ENCODE measurements at places on chromosomes 7 and 10. TPM values are rescaled to one million over a fixed set of nuclear protein-coding genes. Genes with fewer than 3 reads are reported as not detected.

DNA sequence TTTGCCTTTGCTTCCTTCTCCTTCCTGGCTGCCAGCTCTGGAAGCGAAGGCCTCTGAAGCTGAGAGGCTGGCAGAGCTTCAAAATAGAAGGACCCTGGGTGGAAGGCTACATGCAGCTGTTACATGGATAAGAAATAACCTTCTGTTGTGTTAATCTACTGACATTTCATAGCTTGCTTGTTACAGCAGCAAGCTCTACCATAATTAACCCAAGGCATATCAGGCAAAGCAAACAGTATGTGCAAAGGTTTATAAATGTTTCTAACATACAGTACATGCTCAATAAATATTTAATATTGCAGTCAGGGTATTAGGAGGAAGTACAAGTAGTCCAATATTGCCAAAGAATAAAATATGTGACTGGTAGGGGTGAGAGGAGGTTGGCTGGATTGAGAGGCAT, 55.6 kb upstream of the MKLN1 start:
- no peak for DNase-seq

The FKBP6 gene
- total RNA-seq: not detected

DNA sequence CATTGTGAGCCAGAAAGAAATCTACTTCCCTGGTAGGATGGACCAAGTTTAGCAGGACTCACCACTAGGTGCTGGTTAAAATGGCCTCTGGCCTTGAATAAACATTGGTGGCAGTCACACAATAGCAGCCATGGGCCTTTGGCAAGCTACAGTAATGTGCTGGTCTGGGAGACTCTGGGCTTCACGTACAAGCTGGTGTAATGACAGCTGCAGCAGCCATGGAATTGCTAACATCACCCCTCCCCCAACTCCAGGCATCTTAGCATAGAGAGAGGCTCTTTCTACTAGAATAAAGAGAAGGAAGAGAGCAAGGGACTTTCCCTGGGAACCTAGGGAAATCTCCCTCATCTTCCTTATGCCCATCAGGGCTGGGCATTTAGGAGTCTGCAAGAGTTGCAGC, 205.1 kb upstream of the SEMA3A start:
- no peak for DNase-seq

The CDHR1 gene
- total RNA-seq: 3.3 TPM

DNA sequence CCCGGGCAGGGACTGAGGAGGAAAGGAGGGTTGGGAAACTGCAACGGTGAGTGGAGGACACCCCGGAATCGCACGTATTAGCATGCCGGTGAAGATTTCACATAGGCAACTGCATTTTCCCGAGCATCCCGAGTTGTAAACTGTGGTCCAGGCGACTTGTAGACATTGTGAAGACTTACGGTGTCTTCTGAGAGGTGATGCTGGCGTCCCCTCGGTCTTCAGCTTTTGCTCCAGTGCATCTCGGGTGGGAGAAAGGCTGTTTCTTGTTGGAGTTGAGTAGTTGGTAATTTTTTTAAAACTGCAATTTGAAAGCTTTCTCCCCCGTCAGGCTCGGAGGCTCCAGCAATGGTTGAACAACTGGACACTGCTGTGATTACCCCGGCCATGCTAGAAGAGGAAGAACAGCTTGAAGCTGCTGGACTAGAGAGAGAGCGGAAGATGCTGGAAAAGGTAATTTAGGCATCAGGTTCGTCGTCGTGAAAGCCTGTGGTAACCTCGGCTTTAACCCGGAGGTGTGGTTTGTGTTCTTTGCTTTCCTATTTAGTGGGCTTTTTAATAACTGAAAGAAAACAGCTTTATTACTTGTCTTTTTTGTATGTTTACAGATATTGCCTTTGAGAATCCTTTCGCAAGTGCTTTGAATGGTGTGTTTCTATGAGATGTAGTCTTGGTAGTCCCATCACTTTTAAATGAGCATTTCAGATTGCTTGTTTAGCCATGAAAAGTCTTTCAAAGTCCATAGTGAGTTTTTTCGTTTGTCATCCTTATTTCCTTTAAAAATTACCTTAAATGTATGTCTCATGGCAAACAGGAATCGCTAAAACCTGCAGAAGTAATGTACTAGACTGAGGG, 687 bp downstream of the HELLS start:
- no peak for DNase-seq

- no peak for DNase-seq
Observed at GRCh38 chr7:34198231-34198641, 292.9 kb downstream of the BMPER start.

The GNAT3 gene
- total RNA-seq: not detected

The APBB1IP gene
- 42.2 TPM for total RNA-seq

- DNase-seq: no peak
Observed at GRCh38 chr10:61529208-61529607, 76.0 kb upstream of the TMEM26 start.

GRCh38 chr10:102863660-102864059, 5.6 kb upstream of the AS3MT start:
- no peak for DNase-seq

DNA sequence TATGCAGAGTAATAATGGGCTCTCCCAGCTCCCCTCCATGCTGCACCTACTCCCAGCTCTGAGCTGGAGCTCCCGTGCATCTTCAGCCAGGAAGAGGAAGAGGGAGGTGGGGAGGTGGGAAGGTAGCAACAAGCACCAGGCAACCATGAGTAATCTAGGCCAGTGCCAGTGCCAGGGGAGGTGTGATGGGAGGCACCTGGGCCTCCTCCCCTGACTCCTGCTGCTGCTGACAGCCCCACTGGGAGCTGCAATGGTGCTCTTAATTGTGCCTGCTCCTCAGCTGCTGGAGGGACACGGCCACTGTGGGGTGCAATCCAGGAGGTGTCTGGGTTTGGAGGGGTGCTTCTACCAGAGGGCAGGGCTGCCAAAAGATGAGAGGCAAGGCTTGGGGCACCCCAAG, 243.0 kb downstream of the PLXNA4 start:
- no peak for DNase-seq

GRCh38 chr7:50962962-50963374, 180.3 kb upstream of the GRB10 start:
- DNase-seq: no peak

GRCh38 chr7:340200-340937, 50.4 kb downstream of the FOXL3 start:
- no peak for DNase-seq

DNA sequence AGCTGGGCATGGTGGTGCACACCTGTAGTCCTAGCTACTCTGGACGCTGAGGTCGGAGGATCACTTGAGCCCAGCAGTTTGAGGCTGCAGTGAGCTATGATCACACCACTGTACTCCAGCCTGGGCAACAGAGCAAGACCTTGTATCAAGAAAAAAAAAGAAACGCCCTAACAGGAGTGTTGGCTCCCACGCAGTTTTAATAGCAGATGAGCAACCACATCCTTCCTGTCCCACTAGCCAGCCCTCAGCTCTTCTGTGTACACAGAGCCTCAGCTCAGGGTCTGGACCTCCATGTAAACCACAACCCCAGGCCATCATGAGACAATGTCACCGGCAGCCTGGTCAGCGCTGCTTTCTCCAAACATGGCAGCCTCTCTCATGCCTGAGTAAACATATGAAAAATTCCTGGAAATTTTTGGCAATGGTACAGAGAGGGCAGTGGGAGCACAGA, 108.2 kb downstream of the PIP4K2A start:
- peak; percentile 80 for DNase-seq

The MSS51 gene
- total RNA-seq: 8.5 TPM

The DGKI gene
- total RNA-seq: 4.4 TPM

The SAMD9 gene
- 27.3 TPM for total RNA-seq

GRCh38 chr10:120641695-120642094, 184.7 kb downstream of the PLPP4 start:
- no peak for DNase-seq

DNA sequence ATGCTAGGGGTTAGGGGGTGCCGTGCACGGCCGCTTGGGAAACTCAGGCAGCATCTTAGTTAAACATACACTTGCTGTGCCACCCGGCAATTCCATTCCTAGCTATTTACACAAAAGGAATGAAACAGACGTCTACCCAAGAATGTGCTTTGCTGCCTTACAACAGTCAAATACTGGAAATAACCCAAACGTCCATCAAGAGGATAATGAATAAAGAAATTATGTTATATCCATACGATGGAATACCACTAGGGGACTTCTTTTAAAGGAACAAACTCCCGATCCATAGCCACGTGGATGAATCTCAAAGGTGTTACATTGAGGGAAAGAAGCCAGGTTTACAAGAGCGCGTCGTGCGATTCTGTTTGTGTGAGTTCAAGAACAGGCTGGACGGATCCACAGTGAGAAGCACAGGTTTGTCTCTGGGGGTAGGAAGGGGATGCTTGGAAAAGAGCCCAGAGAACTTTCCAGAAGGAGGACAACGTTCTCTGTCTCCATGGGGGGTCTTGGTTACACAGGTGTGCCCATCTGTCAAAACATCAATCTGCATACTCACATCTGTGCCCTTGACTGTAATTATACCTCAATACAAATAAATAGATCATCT, 41.8 kb downstream of the STK32C start:
- no peak for DNase-seq

DNA sequence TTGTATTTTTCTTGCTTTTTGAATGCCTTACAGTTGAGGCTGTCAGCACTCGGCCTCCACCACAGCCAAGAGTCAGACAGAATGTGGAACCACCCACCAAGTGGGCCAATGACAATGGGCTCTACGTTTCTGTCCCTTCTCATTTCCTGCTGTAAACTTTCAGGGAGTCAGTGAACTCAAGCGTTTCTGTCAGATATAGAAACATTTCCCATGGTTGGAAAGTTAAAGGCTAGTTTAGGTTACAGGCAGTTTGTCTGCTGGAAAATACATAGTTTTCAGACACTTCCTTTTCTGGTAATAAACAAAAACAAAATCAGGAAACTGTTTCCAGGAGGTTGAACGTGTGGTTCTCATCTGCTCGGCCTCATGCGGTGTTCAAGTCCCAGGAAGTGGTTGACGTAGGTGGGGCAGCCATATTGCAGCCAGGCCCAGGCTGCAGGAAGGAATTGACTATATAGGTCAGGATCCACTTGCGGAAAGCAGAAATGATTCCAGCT, 245.1 kb downstream of the CAMK1D start:
- DNase-seq: peak; percentile 76

DNA sequence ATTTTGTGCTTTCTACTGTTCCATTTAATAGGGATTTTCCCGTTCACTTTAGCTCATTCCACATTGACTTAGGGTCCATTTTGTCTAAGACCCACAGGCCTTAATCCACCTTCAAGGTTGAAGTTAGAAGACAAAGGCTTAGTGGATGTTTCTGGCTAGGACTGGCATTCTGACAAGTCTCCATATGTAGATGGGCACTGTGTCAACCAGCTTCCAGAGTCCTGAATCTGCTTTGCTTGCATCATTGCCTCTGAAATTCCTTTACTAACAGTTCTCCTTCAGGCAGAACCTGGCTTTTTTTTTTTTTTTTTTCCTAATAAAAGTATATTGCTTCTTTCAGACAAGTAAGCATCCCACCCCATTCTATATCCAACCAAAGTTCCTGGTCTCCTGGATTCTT, 69.6 kb upstream of the PDCD4 start:
- no peak for DNase-seq

The PKD2L1 gene
- not detected for total RNA-seq
